ENCODE measurements at places on chromosomes 2 and 18.

GRCh38 chr2:13335862-13336535 is 619.3 kb downstream of the TRIB2 start:
- DNase-seq, result no peak

DNA sequence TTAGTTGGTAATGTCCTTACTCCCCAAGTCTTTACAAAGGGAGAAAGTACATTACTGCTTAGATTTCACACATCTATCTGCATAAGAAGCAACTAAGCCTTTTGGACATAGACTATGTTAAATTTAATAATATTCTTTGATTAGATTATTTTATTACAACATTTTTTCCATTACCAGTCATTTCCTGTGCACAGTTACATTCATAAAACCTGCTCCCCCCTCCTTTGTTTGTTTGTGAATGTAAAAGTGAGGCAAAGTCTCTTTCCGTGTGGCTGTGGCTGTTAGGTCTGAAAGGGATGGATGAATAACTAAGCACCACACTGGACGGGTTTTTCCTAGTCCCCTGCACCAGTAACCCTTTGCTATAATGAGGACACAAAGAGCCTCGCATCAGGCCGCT is 9.6 kb downstream of the PTGR3 start:
- no peak for DNase-seq

- no peak for DNase-seq
These were observed 123.1 kb upstream of the PIEZO2 start for GRCh38 chr18:11272516-11272915.

DNA sequence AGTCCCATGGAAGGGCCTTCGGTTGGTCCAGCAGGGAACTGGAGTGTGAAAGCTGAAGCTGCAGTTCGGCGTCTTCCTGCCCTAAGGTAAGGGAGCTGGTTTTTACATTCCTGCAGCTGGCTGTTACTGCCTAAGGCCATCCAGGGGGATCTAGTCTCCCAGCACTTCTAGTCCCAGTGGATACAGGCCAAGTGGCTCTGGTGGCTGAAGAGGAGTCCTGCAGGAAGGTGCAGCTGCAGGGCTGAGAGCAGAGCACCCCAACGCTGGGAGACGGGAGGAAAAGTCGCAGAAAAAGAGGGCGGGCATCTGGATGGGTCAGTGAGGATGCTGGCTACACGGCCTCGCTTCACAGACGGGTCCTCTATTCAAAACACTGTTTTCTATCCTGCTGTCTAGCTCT is 225.0 kb upstream of the HS6ST1 start:
- no peak for DNase-seq

- no peak for DNase-seq
These were observed 955.4 kb upstream of the POU3F3 start for GRCh38 chr2:103898561-103898960.

- DNase-seq, result no peak
These were observed 96.8 kb downstream of the MSH2 start for GRCh38 chr2:47499621-47500309.

DNA sequence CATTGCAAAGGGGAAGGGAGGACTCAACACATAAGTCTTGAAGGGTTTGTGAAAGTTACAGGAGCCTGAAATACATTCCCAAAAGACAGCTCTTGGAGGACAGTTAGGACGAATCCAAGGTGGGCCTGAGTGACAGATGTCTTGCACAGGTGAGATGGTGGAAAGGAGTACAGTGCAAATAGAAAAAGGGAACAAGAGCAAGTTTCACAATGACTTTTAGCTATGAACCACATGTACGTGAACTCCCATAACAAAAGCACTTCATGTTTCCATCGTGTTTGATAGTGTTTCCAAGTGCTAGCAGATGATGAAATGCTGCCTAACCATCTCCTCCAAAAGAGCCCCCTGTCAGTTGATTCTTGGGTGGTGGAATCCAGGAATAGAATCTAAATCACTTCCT is 1.8 kb downstream of the IL18RAP start:
- no peak for DNase-seq

DNA sequence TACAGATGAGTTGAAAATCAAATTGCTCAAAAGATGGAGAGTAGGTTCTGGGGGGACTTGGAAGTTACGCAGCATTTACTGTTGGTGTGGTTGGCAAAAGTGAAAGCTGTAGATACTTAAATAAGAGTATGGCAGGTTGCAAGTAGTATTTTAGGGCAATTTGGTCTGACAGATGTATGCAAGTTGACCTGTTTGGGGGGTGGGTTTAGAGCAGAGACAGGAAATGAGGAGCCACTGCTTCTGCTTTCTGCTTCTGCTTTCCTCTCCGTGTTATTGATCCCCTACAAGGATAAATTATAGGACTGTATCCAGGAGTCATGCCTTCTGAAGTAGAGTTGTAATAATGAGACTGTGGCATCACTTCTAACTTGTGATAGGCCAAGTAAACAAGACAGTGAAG is 71.2 kb downstream of the EPAS1 start:
- DNase-seq, result no peak

GRCh38 chr2:29425866-29426265 is 310.7 kb downstream of the CLIP4 start:
- no peak for DNase-seq

DNA sequence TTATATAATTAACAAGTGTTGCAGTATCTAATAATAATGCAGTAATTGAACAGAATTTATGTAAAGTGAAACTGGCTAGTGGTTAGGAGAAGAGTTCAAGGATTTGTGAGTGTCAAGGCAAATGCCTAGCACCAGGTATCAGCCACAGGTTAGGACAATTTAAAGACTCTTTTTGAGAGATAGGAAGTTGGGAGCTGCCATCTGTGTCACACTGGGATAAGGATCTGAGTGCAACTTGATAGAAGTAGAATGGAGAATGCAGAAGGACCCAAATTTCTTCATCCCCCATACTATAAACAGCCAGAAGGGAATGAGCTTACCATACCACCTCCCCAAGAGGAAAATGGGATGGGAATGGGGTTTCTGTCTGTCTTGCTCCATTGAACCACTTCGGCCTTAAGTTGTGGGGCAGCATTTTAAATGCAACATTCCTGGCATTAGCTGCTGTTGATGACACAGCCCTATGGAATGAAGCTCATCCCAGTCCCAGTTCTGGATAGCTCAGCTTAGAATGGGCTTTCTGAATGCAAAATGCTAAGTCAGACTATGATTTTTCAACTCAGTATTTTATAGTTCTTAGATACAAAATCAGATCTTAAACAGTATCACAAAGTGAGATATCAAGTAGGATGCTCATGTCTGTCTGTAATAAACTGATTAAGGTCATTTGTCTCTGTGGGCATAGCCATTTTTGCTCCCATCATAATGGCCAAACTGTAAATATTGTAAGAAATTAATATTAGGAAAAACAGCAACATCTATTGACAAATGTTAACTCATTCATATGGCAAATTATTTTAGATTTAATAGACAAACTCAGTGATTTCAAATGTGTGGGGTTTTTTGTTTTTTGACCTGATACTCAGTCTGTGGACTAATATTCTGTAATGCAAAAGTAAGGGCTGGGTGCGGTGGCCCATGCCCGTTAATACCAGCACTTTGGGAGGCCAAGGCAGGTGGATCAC is 44.0 kb downstream of the GPR155 start:
- DNase-seq, result no peak

- DNase-seq, result no peak
These were observed 6.5 kb downstream of the SMYD1 start for GRCh38 chr2:88074150-88074549.

GRCh38 chr2:227570615-227571014 is 28.1 kb upstream of the SCYGR2 start:
- DNase-seq, result no peak

GRCh38 chr2:227759411-227760118 is 13.9 kb downstream of the SCYGR8 start:
- DNase-seq, result no peak

GRCh38 chr2:47695800-47696477 is 87.0 kb upstream of the MSH6 start:
- no peak for DNase-seq

- no peak for DNase-seq
These were observed 251.6 kb upstream of the NCKAP5 start for GRCh38 chr2:133819906-133820305.

DNA sequence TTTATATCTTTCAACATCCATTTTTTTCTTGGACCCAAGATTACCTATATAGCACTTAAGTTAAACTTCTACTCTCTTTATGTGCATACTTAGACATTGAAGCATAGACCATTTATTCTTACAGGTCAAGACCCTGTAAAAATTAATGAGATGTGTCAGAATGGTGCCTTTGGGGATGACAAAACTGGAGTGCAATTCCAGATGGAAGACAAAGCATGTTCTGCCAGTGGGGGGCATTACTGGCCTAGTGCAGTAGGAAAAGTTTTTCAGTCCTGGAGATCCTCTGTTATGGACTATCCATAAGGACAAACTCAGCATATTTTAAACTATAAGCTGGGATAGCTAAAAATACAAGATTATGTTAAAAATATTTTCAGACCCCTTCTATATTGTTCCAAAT is 57.8 kb upstream of the MMADHC start:
- no peak for DNase-seq

- DNase-seq, result no peak
These were observed 237.7 kb downstream of the IRS1 start for GRCh38 chr2:226561962-226562361.

GRCh38 chr2:50929661-50930060 is 102.3 kb downstream of the NRXN1 start:
- no peak for DNase-seq

GRCh38 chr2:237922641-237923361 is 44.0 kb upstream of the UBE2F start:
- peak; percentile 17 for DNase-seq

- no peak for DNase-seq
These were observed 152.1 kb downstream of the PXDN start for GRCh38 chr2:1591978-1592907.

- no peak for DNase-seq
These were observed 52.8 kb upstream of the NRXN1 start for GRCh38 chr2:51084750-51085149.

DNA sequence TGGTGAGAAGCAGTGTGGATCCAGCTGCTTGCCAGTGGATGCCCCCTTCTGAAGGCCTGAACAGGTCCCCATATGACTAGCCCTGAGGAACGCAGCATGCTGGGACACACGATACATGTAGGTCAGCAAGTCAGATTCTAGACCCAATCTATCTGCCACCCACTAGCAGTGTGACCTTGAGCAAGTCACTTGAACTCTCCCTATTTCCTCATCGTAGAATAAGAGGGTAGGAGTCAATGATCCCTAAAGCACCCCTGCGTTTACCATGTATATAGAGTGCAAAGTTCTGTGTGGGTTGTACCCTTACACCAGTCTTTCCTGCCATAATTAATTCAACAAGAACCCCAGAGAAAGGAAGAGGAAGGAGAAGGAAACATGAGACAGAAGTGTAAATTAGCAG is 123.7 kb downstream of the GALNT14 start:
- no peak for DNase-seq

DNA sequence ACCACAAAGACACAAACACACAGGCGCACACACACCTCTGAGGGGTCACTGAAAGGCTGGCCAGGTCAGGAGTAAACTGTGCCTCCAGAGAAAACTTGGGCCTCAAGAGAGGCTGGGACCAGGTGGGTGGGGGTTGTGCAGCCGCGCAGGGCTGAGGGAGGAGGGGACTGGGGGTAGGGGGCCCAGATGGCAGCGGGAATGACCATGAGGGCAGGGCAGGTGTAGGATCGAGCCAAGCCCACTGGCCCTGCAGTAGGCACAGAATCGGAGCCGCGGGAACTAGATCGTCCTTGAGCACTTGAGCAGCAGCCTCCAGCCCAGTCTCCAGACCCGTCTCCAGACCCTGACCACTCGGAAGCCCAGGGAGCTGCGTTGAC is 36.8 kb downstream of the ANKMY1 start:
- no peak for DNase-seq

DNA sequence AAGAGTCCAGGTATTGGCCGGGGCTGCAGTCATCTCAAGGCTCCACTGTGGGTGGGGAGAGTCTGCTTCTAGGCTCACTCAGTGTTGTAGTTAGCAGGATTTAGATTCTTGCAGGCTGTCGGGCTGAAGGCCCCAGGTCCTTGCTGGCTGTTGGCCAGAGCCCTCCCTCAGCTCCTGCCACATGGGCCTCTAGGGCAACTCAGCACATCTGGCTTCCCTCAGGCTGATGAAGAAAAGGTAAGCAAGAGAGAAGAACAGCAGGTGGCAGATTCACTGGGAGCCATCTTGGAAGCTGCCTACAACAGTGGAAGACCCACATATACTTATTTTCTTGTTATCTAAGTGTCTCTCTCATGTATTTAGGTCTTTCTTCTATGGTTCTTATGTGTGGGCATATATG is 4.3 kb downstream of the MRPS9 start:
- no peak for DNase-seq

DNA sequence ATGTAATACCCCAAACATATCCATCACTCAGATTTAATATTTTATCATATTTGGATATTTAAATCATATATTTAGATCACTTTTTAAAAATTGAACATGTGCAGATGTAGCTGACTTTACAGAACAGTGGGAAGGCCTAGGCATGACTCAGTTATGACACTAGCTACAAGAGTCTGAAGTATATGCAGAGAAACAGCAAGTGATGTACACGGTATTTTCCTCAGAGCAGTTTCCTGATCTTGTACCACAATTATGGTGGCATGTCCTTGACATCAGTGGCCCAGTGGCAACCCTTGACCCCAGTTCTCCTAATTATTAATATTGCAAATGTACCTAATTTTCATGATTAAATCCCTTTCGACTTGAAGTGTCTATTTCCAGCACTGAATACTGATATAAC is 28.2 kb downstream of the CDKL4 start:
- DNase-seq, result no peak

- no peak for DNase-seq
These were observed 94.8 kb upstream of the ALKAL2 start for GRCh38 chr2:382728-383022.

- DNase-seq, result no peak
These were observed 21.9 kb upstream of the SLC66A3 start for GRCh38 chr2:11133238-11133935.

- DNase-seq, result no peak
These were observed 321.2 kb upstream of the CXCR4 start for GRCh38 chr2:136439064-136439676.

DNA sequence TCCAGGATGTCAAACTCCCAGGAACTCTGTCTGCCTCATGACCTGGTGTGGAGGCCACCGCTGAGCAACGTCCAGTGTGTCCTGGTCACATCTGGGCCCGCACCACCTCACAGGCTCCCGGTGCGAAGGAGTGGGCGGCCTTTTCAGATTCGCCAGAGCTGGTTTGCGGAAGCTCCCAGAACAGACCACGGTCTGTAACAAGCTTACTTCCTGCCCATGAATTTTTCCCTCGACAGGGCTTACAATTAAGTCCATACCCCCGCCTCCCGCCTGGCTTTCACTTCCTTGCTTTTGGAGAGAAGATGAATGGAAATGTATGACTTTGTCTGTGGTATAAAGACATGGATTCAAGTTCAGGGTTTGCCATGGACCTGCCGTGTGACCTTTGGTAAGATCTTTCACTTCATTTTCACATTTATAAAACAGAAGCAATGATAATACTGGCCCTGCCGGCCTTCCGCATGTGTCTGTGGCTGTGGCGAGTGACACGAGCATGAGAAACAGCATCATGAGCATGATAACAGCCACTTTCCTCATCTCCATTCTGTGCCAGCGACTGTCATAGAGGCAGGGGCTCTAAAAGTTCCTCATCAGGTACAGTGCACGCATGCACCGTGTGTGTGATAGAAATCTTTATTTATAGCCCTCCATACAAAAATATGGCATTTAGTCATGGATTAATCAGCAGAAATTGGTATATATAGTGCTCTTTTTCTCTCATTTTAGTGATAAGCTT is 31.0 kb upstream of the KCNF1 start:
- no peak for DNase-seq
